RWPE1 (cell line): ENCODE measurements at places on chromosomes 11 and 22.
A peak's percentile ranks its signal among the peaks of the same experiment; 100 is the strongest.

DNA sequence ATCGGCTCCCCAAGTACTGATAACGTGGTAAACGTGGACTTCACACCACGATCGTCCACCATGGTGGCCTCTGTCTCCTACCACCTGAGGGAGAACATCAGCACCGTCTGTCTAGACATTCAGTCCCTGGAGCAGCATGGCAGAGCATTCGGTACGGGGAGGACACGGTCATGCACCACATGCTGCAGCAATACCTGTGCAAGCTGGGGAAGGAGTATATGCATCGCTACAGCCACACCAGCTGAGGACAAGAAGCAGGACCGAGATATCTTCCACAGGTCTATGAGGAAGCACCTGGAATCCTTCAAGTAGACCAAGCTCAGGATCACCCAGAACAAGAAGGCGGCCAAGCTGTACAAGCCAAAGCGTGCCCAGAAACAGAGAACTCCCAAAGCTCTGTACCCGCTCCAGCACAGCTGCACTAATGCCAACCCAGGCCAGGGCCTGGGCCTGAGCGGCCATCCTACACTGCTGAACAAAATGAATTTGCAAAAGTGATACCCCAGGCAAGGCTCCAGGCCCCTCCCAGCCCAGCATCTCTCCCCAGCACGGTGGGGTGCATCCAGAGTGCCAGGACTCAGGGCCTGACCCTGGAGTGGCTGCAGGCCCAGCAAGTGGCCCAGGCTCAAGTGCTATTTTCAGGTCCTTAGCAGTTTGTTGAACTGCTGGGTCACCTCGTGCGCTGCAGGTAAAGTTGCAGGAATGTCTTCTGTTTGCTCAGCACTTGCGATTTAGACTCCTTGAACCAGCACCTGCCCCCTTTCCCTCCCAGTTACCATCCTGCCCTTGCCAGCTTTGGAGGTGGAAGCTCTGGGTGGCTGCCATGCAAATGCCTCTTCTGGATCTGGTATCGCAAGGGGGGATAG is 119.3 kb upstream of the SERPIND1 start:
- DNase-seq = no peak

DNA sequence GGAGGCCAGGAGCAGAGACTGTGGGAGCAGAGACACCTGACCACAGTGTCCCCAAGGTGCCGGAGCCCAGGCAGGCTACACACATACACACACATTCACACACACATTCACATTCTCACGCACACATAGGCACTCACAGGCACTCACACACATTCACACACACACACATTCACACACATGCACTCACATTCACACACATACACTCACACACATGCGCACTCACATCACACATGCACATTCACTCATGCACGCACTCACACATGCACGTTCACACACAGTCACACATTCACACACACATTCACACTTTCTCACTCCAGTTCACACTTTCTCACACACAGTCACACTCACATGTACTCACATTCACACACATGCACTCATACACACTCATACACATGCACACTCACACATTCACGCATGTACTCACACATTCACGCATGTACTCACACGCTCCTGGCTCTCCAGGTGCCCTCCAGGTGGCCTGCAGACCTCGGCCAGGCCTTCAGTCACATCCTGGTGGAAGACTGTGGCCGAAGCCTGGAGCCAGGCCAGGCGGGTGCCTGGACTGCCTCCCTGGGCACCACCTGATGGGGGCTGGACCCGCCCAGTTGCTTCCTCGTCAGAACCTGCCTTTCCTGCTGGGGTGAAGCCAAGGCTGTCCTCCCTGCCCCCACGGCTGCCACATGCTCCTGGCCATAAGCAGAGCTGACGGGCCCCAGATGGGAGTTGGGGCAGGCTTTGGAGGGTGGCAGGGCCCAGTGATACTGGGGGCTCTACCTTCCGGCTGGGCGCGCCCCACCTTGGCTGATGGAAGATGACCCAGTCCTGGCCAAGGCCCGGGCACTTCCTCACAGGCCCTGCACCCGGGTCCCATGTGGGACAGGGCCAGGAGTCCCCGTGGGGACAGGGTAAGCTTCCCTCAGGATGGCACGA is 89.5 kb downstream of the WNT7B start:
- DNase-seq = peak; percentile 60

- DNase-seq = no peak
Observed at GRCh38 chr11:13776134-13776815, 107.8 kb downstream of the FAR1 start.

DNA sequence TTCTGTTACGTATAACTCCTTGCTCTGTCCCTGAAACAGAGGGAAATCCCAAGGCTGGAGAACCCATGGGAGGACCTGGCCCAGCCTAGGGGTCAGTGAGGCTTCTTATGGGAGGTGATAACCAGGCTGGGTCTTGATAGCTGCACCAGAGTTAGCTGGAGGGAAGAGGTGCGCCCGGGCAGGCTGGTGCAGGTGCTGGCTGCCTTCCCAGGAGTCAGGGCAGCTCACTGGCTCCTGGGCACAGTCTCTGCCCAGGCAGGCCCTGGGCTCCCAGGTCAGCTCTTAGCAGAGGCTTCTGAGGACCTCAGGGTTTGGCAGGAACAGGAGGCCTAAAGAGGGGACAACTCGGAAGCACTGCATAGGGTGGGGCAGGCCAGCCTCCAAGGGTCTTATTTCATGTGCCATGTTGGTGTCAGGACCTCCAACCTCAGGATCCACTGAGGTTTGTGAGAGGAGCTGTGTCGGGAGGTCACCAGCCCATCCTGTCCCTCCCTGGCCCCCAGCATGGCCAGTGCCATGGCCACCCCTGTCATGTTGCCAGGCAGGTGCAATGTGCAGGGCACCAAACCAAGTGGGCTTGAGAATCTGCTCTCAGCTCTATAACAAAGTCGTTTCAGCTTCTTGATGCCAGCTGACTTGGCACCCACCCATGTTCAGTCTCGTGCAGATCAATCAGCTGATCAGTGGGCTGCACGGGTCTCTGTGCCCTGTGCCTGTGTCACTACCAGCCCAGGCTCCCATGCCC is 20.5 kb upstream of the CELSR1 start:
- no peak for DNase-seq

- DNase-seq = no peak
Observed at GRCh38 chr22:49768951-49769690, 58.6 kb downstream of the BRD1 start.

DNA sequence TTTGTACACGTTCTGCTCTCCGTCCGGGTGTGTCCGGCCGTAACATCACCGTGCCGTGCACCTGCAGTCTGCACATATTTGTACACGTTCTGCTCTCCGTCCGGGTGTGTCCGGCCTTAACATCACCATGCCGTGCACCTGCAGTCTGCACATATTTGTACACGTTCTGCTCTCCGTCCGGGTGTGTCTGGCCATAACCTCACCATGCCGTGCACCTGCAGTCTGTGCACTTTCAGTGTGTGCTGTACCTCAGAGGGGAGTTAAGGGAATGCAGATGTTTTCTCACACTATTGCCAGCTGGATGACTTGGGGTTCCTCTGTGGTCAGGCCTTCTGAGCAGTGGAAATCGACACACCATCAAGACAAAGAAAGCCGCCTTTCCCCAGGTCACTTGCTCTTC is 4.2 kb downstream of the TTLL8 start:
- no peak for DNase-seq

GRCh38 chr11:103055221-103055890 is 36.6 kb downstream of the DCUN1D5 start:
- peak; percentile 9 for DNase-seq

- DNase-seq = no peak
Observed at GRCh38 chr11:20067665-20068064, 92.6 kb downstream of the DBX1 start.

- no peak for DNase-seq
Observed at GRCh38 chr22:30564761-30565119, 9.7 kb downstream of the GAL3ST1 start.

DNA sequence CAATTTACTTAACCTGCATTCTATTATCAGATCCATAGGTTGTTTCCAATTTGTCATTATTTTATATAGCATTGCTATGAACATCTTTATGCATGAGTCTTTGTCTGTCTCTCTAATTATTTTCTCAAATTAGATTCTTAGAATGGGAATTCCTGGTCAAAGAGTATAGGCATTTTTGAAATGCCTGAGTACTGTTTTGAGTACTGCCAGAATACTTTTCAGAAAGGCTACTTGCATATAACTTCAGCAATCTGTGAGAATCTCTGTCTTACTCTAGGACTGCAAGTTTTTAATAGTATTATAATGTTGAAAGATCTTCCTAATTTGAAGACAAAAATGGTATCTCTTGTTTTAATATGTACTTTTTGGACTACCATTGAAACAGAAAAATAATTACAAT is 56.6 kb downstream of the KCNC1 start:
- DNase-seq = no peak

GRCh38 chr11:70423523-70424505 is 25.5 kb downstream of the CTTN start:
- DNase-seq = no peak

DNA sequence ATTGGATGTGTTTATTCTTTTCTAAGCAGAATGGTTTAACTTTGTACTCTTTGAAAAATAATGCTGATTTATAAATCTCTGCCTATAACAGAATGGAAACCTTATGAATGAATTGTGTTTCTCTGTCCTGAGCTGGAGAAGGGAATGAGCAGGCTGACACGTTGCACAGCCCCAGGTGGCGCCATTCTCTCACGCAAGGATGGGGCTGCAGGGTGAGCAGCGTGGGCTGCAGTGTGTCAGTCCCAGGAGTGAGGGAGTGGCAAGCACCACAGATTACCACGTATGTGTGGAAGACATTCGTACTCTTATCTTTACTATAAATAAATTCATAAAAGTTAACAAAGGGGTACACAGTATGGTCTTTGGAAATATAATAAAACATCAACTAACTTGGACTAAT is 33.4 kb downstream of the FDX1 start:
- no peak for DNase-seq

DNA sequence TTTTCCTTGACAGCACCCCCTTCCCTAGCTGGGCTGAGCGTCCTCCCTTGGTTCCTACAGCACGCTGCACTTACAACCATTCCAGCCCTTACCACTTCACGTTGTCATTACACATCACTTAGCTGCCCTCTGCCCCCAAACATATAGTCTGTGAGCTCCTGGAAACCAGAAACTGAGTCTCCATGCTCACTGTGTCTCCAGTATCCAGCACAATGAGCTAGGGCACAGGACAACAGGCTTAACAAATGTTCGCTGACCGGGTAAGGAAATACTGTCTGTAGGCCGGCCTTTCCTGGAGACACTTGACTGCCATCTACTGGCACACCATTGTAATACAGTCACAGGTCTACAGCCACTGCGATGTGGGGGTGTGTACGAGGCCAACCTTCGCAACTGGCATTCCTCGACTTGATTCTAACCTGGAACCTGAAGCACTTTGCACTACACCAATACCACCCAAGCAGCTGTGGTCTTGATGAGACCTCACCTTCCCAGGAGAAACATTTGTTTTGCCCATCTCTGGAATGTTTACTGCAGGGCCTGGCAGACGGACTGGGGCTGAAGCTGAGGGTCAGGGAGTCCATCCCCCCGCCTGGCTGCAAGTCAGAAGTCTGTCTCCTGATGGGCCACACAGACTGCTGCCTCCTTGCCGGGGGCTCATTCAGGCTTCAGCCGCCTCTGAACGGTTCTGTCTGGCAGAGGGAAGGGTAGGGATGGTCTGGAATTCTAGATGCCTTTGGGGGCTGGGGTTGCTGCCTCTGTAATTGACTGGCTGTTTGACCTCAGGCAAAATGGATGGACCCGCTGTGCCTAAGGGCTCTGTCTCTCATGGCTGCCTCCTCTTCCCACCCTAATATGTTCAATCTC is 72.0 kb downstream of the SYN3 start:
- peak; percentile 59 for DNase-seq

- no peak for DNase-seq
Observed at GRCh38 chr11:2378527-2379210, 1.6 kb downstream of the CD81 start.

DNA sequence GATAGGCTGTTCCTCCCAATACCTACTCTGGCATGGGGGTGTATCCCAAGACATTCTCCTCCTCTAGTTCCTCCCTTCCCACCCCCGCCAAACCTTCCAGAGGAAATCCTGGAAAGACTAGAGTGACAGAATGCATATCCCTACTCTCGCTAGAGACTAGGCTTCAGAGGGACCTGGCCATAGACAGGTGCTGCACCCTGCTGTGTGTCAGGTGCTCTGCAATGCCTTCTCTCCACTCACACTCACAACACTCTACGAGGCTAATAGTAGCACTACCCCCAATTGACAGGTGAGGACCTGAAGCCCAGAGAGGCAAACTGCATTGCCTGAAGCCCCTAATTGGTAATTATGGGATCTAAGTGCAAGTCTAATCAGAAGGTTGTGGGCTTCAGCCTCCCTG is 46.2 kb upstream of the LMO1 start:
- no peak for DNase-seq

DNA sequence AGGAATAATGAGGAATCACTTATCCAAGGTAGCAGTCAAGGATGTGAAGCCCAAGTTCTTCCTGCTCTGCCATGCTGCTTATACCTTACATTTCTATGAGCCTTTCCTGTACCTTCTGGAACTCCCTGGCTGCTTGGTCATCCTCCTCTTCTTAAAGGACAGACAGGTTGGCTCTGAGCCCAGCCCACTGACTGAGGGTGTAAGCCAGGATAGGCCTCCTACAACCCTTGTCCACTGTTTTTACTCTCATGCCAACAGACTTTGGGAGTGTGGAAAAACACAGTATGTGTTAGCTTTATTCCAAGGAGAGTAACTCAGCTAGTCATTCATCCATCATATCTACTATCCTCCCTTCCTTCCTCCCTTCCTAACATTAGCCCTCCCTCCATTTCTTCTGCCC is 47.5 kb downstream of the IRAG1 start:
- DNase-seq = no peak

DNA sequence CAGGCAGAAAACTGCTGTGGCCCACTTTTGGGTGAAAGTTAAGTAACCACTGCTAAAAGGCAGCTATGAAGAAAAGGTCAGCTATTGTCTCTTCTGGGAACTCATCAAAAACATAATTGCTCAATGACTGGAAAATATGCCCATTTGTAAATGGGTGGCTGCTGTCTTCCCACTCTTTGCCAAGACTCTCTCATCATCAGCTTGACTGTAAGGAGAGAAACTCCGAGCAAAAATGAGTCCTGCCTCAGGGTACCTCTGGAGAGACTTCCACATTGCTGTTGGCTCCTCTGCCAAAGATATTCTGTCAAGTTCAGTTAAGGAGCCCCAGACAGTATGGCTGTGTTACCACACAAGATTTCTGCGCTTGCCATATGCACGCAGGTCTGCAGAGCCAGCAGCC is 138.7 kb downstream of the BBOX1 start:
- DNase-seq = no peak

DNA sequence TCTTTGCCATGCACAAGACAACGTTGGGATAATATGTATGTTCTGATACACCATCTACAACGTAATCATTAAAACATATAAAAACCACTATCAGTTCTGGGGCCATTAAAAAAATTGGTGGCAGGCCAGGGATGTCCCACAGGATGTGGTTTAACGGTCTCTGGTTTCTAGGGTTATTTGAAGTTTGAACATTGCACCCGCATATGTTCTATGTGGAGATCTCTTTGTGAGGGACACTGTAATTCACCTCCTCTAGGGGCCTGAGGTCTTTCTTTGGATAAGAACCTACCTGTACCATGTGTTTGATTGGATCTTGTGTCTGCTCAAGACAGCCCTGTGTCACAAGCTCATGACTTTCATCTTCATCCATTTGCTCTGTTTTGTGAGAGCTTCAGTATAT is 73.2 kb downstream of the GGTLC2 start:
- DNase-seq = no peak
